ENCODE measurements at places on chromosomes 5 and 9.

DNA sequence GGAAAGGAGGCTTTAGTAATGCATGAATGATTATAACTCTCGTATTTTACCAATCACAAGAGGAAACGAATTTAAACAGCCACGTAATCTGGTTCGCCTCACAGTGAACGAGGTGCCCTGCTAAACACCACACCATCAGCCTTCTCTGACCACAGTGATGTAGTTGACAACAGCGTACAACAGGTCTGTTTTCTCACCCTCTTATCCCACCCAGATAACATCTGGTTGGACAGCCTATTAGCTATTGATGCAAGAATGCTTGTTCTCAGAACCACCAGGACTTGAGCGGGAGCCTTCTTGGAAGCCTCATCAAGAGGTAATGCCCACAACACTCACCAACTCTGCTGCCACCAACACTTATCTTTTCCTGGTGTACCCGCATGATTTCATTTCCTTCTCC is 23.3 kb downstream of the SLC1A3 start:
- DNase-seq, result no peak

GRCh38 chr5:110115503-110115902 is 425.8 kb downstream of the MAN2A1 start:
- DNase-seq, result no peak

- no peak for DNase-seq
Measured at GRCh38 chr5:108917596-108917995, 169.9 kb downstream of the FER start.

- DNase-seq, result no peak
Measured at GRCh38 chr5:108372369-108372768, 9.5 kb downstream of the FBXL17 start.

DNA sequence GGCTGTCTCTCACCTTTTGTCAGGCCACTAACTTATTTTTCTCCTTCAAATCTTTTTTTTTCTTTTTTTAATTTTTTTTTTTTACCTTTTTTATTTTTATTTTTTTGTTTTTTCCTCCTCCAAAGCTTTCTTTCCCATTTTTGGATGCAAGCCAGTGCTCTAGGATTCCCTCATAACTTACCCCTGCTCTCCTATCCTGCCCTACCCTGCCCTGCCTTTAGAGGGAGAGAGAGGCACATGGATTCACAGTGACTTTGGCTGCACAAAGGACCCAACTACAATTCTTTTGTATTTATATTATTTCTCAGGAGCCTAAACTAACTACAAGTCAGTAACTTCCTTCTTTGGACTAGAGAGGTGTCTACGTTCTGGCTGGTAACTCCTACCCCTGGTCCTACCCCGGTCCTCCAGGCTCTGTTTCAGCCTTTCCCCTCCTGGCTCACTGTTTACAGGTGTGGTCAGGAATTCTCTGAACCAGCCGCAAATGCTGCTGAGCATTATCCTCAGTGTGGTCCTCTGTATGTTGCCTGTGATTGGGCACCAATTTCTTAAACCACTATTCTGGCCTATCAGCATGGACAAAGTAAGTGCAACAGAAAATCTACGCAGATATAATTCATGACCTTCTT is 8.4 kb upstream of the RUSC2 start:
- DNase-seq, result peak; percentile 50

GRCh38 chr5:102722931-102723330 is 32.2 kb upstream of the PAM start:
- DNase-seq, result no peak

GRCh38 chr5:52709167-52709925 is 78.4 kb upstream of the ITGA1 start:
- no peak for DNase-seq

DNA sequence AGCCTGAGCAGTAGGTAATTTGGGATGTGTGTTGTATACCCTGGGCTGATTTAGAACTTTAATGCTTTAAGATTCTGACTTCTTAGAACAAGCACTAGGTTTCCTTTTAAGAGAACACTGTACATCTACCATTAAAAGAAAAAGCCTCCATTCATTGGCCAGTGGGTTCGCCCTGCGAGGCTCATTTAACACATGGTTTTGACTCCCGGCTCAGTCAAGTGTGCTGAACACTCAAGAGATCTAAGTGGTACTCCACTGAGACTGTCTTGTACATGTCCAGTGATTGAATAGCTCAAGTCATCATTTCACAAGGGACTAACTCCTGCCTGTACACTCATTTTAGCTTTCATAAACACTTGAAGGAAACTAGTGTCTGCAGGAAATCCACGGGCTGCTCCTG is 3.9 kb downstream of the FUBP3 start:
- no peak for DNase-seq

- peak; percentile 42 for DNase-seq
Measured at GRCh38 chr5:16539169-16539666, 73.6 kb upstream of the ZNF622 start.

GRCh38 chr9:135032868-135033460 is 54.5 kb upstream of the OLFM1 start:
- no peak for DNase-seq

- no peak for DNase-seq
Measured at GRCh38 chr9:10562581-10563343, 50.0 kb downstream of the PTPRD start.

DNA sequence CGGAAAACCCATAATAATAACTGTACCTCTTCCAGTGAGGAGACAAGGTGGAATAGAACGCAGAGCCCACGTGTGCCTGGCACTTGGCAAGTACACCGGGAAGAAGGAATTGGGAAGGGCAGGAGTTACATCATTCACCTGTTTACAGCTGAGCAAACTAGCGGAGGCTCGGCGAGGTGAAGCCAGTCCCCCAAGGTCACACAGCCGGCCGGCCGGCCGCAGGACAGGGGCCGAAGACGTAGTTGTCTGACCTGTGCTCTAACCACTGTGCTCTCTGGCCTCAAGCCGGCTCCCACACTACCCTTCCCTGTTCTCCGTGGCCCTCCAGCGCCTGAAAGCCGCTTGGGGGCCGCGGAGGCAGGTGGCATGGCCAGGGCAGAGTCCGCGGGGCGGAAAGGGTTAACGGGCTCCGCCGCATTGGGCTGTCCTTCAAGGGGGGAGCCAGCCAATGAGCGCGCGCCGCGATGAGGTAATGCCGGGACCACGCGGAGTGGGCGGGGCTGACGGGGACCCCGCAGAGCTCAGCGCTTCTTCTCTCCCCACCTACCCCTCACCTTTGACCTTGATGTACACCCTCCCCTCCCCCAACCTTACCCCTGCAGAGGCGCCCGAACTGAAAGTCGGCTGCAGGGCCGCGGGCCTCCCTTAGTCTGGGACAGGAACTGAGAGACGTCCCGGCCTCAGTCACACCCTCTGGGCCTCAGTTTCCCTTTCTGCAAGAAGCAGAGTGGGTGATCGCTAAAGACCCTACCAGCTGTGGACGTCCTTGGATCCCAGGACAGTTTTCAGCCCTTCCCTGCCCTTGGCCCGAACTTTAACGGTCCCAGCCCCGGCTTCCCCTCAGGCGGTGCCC is 125.1 kb downstream of the C9orf50 start:
- peak; percentile 73 for DNase-seq

DNA sequence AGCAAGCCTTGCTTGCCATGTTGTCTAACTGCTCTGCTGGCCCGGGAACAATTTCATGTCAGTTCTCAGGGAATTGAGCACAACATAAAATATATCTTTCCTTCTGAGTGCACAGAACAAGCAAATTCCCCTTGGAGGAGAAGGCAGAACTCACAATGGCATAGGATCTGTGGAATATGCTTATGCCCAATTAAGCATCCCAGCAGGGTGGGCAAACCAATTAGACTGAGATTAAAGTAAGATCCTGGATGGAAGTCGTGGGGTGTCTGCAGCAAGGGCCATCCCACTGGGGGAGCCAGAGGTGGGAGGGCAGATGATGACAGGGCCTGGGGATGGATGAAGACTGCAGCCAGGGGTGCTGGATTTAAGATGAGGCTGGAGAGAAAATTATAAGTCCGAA is 114.1 kb downstream of the BRINP1 start:
- no peak for DNase-seq

GRCh38 chr5:2749514-2750025 is 1.9 kb downstream of the IRX2 start:
- DNase-seq, result no peak

- peak; percentile 84 for DNase-seq
Measured at GRCh38 chr5:140322751-140323731, 20.1 kb upstream of the PFDN1 start.

DNA sequence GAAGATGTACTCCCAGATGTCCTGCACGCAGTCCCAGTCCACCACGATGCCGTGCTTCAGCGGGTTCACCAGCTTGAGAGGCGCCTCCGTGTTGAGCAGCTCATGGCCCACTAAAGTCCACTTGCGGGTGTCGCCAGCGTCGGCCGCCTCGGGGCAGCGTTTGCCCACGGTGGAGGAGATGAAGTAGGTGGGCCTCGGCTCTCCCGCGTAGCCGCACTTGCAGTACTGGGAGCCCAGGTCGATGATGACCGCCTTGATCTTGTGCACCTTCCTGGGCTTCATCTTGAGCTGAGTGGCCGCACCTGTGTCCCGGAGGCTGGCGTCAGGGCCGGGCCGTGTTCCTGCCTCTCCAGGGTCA is 278 bp downstream of the ACTL7B start:
- DNase-seq, result no peak

- DNase-seq, result no peak
Measured at GRCh38 chr5:79729679-79730078, 40.0 kb downstream of the CMYA5 start.

DNA sequence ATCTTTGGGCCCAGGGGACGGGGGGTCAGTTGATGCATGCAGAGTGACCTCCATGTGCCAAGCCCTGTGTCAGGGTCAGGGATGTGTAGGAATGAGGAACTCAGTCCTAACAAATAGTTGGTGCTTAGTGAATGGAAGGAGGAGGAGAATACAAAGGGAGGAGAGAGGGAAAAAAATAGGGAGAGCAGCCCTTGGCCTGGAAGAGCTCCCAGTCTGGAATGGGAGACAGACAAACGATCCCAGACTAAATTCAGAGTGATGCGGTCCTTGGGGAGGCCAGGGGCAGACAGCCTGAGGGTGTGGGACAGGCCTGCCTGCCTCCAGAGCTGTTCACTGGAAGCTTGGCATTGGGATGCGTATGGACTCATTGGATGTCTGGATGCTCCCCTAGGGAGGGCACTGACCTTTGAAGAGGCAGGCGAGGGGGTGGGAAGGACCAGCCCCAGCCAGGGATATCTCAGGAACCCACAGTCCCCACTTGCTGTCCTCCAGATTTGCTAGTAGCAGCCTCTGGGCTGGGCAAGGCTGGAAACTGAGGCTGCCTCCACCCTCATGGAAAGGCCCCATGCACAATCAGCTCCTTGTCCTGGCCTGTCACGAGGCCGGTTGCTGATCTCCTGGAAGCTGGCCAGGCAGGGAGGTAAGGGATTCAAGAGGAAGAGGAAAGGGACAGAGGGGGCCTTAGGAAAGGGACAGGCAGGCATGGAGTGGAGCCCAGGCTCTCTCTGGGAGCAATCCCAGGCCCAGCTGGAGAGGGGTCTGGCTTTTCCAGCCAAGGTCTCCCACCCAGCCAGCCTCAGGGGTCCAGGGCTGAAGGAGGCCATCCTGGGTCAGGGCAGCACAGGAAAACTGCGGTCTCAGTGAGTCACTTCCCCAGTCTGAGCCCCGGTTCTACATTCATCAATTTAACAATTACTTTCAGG is 69.0 kb upstream of the GGTA1 start:
- DNase-seq, result no peak

DNA sequence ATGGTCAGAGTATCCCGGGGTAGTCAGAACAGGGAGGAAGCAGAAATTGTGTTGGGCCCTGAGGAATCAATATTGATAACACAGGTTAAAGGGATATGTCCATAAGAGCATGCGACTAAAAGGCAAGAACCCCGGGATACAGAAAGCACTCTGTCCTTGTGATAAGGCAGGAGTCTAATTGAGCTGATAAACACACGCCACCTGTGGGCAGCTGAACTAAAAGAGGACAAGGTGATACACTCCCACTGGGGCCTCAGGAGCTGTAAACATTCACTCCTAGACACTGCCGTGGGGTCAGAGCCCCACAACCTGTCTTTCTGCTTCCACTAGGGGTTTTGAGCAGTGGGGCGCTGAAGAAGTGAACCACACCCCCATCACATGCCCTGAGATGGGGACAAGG is 144.7 kb upstream of the MPDZ start:
- DNase-seq, result no peak

GRCh38 chr5:14812166-14812565 is 59.4 kb downstream of the ANKH start:
- no peak for DNase-seq

DNA sequence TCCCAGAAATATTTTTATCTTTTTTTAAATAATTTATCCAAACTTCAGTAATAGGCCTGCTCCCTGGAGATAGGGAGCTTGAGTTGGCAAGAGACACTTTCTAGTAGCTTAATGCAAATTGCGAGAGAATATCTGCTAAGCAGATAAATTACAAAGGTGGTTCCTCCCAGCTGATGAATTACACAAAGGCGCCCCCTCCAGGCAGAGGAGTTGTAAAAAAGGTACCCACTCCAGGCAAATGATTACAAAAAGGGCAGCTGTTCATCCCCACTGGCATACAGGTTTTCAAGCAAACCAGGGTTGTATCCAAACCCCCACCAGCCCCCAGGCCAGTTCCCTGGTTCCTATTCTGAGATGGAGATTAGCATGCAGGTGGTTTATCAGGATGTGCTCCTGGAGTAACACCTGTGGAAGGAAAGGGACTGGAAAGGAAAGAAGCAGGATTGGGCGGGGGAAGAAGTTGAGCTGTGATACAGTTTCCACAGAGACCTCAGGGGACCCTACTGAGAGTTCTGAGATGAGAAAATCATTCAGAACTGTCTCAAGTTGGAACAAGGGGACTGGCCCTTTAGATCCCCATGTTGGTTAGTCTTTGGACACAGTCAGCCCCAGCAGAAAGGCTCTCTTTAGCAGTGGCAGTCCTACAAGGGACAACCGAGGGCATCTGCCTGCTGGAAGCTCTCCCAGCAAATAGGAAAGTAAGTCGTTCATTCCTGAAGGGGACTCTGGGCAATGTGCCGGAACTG is 25.5 kb downstream of the ESM1 start:
- no peak for DNase-seq

DNA sequence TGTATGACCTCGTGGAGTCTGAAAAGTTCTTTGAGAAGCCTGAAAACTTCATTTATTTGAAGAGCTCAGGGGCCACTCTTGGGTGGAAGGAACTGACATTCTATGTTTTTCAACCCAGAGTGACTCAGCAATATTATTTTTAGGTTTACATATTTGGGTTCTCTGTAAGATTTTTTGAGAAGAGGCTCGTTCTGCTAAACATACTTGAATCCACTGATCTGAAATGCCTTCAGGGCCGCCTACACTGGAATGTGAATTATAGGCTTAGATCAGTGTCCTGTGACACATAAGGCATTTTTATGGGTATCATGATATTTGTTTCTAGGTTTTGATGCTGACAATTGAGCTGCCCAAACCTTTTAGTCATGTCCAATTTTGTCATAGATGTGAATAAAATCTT is 86.2 kb downstream of the PSAT1 start:
- no peak for DNase-seq

DNA sequence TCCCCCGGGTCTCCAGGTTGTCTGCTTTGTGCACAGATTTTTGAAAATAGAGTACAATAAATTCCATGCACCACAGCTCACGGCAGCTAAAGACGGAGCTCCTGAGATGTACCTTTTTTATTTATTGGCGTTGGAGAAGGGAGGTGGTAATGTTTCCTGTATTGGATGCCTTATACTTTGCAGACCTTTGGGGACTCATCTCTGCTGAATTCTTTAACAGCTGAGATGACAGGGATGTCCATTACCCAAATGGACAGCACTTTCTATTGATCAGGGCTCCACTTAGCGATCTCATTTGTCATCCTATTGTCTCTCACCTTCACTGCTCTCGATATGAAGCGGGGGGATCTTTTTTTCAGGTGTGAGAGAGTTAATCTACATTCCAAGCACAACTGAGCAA is 137.8 kb downstream of the EFNA5 start:
- no peak for DNase-seq

All from T1000 (cell line).